ENCODE measurements at places on chromosomes 1 and 21.

DNA sequence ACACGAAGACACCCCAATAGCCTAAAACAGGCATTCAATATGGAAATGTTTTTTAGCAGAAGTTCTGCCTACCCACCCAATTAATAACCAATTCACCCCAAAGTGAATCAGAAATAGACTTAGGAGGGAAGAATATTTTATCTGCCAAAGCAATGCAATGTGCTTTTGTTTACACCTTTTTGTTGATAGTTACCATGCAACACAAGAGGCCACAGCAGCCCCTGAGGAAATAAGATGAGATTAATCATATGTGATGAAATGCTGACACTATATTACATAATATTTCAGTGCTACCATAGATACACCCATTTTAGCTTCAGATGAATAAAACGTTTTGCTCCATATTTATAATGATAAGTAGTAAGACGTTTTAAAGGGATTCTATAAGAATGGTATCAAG lies 60.9 kb upstream of the RGS2 start:
- no peak for ATAC-seq

GRCh38 chr1:85938829-85939228 lies 217.7 kb downstream of the COL24A1 start:
- no peak for ATAC-seq

DNA sequence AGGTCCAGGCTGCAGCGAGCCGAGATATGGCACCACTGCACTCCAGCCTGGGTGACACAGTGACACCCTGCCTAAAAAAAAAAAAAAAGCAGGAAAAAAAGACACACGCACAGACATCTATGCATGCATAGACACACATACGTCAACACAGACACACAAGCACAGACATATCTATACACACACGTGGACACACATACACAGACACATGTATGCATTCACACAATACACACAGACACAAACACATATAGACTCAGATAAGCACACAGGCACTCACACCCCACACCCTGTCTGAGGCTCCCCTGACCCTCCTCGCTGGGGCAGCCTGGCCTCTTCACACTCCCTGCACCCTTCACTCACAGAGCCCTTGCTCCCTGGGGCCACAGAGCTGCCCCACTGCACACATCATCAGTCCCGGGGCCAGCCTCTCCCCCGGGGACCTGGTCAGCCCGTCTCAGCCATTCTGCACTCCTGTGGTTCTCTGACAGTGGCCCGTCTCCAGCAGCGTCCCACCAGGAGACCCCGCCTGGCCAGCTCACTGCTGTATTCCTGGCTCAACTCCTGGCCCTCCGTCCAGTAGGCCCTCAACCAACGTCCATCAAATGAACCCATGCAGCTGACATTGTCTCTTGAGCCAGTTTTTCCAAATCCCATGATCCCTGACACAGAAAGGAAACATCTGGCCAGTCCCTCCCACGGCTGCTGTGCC lies 4.6 kb upstream of the PRKCZ start:
- ATAC-seq, result no peak

- ATAC-seq, result no peak
Measured at GRCh38 chr1:98298319-98298718, 363.2 kb upstream of the SNX7 start.

- no peak for ATAC-seq
Measured at GRCh38 chr1:220164517-220164916, 70.6 kb downstream of the IARS2 start.

GRCh38 chr1:44962729-44963128 lies 23.7 kb downstream of the EIF2B3 start:
- ATAC-seq, result no peak

DNA sequence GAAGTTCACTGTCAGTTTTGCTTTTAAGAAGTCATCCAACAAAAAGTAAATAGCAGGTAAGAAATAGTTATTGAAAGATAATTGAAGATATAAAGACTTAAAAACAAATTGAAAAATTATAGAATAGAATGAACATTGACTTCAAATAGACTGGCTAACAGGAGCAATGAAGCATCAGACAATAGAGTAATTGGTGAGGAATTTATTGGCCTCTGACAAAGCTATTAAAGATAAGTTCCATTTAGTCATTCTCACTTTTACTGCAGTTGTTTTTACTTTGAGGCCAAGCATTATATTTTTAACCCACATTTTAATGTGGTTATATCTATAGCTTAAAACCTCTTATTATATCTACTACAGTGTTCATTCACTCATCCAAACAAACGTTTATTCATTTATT lies 228.8 kb upstream of the ADGRL2 start:
- ATAC-seq, result no peak

DNA sequence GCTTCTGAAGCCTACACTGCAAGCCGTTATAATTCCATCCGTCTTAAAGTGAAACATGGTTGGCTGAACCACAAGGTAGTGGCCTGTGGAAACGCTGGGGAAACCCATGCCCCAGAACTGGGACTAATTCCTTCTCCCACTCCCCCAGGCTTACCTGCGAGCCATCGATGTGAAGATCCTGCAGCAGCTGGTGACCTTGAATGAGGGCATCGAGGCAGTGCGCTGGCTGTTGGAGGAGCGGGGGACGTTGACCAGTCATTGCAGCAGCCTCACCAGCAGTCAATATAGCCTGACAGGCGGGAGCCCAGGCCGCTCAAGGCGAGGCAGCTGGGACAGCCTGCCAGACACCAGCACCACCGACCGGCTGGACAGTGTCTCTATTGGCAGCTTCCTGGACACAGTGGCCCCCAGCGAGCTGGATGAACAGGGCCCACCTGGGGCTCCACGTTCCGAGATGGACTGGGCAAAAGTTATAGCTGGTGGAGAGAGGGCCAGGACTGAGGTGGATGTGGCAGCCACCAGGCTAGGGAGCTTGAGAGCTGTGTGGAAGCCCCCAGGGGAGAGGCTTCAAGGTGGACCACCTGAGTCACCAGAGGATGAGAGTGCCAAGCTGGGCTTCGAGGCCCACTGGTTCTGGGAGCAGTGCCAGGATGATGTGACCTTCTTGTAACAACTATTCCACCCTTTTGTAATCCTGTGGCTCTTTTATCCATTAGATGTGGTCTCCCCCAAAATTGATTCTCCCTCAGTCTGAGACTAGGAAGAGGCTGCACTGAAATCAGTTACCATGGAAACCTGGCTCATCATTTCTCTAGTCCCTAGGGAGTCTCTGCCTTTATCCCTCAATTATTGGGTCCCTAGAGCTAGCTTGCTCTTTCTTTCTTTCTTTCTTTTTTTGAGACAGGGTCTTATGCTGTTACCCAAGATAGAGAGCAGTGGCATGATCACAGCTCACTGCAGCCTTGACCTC lies 16.7 kb downstream of the LURAP1 start:
- no peak for ATAC-seq

DNA sequence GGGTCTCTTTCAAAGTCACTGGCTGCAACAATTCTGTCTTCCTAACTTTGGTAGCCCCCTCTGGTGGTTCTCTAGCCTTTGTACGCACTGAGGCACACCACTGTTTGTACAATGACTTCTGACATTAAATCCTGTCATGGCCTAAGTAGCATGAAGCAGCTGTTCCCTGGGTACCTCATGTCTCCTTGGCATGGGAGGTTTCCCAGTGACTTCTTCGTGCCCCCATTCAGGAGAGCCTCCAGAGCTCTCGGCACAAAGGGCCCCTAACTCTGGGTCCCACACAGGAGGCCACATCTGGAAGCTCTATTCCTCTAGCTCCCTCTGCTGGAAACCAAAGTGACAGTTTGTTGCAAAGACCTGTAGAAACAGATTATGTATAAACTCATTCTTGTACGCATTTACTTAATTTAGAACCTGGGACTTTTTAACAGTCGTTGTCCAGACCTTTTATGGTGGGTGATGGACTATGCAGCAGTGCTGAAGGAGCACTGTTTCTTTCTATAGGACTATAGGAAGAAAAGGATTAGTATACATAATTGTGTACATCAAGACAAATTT lies 13.4 kb downstream of the SWT1 start:
- ATAC-seq, result peak; percentile 39
